ENCODE measurements at places on chromosomes 2 and 18.

GRCh38 chr2:222703886-222704285 lies 32.4 kb downstream of the MOGAT1 start:
- DNase-seq = no peak

DNA sequence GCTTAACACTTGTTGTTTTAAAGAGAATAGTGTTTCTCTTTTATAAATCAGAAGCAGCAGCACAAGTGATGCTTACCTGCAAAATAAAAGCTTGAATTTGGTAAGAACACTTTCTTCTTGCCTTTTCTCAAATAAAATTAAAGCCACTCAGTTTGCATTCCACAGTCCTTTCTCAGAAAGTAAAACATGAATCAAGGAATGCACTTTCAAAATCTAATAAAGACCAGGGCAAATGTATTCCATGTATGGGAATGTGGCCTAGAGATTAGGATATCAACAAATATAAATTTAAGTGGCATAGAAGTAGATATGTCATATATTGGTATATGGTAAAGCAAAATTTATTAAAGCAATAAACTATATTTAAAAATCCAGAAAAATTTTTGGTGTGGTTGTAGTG lies 352.8 kb downstream of the THSD7B start:
- DNase-seq = no peak

- no peak for DNase-seq
Observed at GRCh38 chr18:51279367-51279984, 82.0 kb upstream of the MEX3C start.

- DNase-seq = no peak
Observed at GRCh38 chr18:55249550-55249949, 290.3 kb upstream of the CCDC68 start.

- no peak for DNase-seq
Observed at GRCh38 chr2:241788572-241788971, 11.9 kb downstream of the GAL3ST2 start.

GRCh38 chr2:27067385-27067784 lies 4.1 kb downstream of the OST4 start:
- no peak for DNase-seq

- DNase-seq = no peak
Observed at GRCh38 chr2:238117199-238118154, 17.3 kb downstream of the ESPNL start.

DNA sequence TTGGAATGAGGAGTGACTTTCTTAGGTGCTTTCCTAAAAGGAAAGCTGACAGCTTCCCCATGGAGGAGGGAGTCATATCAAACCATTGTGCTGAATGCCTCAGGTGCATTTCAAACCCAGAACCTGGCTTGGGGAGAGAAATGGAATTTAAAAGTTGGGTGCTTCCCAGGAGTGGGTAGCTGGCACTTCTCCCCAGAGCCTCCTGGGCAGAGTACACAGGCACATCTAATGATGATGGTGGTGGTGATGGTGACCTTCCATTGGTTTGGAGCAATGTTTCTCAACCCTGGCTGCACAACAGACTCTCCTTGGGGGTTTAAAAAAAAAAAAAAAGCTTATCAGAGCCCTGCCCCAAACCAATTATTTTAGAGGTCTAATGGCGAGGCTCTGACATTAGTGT lies 8.3 kb downstream of the FOSL2 start:
- no peak for DNase-seq

DNA sequence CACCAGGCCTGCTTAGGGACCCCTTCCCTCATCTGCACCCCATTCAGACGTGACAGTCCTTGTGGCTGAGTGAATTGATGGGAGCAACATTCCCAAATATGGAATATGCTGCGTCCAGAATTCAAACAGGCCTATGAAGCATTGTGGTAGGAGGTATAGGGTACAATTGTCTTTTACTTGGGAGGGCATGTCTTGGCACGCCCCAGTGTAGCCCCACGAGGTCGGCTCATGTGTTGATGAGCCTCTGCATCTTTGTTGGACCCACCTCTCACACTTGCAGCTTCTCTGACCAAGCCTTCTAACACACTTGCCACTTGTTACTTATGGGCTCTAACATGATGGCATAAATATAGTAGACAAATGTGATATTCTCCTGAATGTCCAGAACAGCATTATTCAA lies 1.6 kb downstream of the TIMM21 start:
- no peak for DNase-seq

DNA sequence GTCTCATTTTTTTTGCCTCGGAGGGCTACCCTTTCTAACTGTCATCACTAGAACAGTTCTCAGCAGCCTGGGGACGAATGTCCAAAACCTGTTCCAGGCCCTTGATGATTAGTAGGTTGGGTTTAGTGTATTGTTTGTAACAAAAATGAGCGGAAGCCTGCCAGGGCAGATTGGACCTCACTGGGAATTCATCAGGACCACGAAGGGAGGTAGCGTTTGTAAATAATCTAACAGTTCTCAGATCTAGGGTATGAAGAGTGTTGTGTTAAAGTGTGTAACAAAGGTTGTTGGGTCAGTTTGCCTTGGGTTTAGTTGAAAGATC lies 799 bp downstream of the CEP68 start:
- DNase-seq = no peak

- no peak for DNase-seq
Observed at GRCh38 chr18:28398471-28398870, 221.5 kb upstream of the CDH2 start.

DNA sequence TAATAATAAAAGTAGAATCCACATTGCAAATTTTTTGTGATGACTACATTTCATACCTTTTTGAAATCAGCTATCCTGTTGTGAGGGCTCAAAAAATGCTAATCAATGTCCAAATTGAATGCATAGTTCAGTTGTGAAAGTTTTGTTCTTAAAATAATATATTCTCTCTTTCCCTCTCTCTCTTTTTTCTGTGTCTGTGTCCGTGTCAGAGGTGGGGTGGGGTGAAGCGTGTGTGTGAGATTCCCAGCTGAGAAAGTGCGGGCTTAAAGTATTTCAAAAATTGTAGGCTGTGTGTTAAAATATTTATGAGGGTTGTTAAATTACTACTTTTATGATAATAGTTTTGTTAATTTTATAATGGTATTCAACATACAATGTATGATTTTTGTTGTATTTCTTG lies 388.0 kb upstream of the LRRTM4 start:
- DNase-seq = no peak

GRCh38 chr2:215499331-215499730 lies 63.5 kb upstream of the FN1 start:
- no peak for DNase-seq

DNA sequence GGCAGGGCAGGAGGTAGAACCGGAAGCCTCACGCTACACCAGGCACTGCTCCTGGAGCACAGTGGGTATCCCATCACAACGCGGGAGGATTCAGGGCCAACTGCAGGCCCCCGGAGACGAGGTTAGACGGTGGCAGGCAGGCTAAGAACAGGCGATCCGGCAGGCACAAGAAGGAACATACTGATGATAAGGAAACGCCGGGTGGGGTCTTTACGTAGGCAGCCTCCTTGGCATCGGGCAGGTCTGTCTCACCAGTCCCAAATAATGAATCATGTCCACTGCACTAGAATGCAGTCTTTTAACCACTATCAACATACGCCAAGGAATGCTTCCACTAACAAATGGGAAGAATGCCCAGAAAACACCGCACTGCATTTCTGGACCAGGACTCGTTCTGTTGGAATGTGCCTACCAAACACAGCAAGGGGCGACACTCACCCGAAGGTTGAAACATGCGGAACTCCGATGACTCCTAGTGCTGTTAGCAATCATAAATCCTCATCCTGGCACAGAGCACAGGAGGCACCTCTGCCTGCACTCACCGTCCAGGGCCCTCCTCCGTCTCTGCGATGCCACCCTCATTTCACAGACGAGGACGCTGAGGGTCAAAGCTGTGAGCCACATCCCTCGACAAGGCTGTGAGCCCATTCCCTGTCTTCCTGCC lies 35.2 kb downstream of the ZNF516 start:
- no peak for DNase-seq

DNA sequence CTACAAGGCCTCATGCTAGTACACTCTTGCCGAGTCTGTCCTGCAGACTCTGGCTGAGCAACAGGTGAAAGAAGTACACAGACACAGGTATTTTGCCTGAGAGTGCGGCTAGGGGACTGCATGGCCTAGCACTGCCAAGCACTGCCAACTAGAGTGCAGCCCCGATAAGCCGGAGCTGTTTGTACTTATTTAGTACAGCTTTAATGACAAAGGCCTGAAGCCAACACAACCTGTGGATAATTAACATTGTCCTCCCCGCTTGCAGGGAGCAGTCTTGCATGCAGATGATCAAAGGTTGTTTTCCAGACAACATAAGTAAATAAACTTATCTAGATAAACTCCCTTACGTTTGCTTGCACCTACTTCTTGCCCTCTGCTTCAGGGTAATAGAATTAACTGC lies 63.7 kb upstream of the MMADHC start:
- no peak for DNase-seq

GRCh38 chr2:71360434-71360975 lies 28.9 kb downstream of the ZNF638 start:
- no peak for DNase-seq

GRCh38 chr2:128421861-128422311 lies 103.2 kb upstream of the HS6ST1 start:
- DNase-seq = no peak

DNA sequence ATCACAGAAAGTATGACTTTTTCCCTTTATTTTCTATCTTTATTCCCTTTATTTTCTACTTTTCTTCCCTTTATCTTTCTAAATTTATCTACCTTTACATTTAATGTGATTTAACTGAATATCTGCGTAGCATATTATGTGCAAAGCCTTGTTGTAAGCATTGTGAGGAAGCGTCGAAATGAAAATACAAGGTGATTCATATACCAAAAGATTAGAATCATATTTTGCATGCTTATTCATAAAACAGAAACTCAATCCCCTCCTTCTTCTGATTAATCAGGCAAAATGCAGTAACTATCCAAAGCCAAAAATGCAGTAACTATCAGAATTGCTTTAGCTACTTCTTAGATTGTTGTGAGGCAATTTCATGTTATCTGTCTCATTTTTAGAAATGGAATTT lies 393.0 kb downstream of the CDH19 start:
- no peak for DNase-seq

DNA sequence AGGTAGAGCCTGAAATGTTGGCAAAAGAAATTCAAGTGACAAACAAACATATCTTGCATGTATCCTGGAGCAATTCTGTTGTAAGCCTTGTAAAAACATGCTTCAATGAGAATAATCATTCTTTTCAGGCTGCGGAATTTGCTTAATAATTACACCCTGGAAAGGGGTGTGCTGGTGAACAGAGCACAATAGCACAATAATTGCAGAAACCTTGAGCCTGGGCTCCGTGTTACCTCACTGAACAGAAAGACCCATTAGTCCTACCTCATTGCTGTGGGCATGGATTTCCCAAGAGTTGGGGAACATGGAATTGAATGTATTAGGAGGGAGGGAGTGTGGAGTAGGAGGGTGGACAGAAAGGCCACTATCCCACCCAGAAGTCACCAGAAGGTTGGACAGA lies 168.0 kb upstream of the ALKAL2 start:
- DNase-seq = no peak

GRCh38 chr2:26615336-26615859 lies 25.8 kb downstream of the CIB4 start:
- no peak for DNase-seq

GRCh38 chr2:83196225-83196624 lies 1262.9 kb downstream of the SUCLG1 start:
- no peak for DNase-seq

DNA sequence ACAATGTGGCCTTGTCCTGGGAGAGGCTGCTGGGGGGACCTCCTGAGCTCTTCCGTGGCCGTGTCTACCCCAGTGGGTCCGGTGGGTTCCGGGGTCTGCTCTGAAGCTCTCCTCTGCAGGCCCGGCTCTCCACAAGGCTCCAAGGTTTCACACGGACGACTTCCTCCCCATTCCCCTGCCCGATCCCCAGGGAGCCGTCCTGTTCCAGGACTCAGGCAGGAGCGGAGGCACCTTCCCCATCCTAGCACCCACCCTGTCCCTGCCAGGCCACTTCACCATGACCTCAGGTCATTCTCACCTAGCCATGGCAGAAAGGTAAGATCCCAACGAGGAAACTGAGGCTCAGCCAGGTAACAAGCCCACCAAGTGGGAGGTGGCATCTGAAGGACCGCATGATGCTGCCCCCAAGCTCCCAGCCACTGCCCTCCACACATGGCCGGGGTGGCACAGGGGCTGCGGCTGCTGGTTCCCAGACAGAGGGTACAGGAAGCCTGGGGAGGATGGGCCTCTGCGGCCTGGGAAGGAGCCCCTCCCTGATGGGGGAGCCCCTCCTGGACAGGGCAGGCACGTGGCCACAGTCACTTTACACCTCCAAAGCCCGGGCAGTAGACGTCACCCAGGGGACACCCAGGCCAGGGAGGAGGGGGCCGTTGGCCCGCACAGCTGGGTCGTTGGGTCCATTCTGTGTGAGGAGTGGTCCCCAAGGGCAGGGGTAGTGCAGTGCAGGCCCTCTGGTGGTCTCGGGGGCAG lies 274.0 kb downstream of the NDUFA10 start:
- no peak for DNase-seq

DNA sequence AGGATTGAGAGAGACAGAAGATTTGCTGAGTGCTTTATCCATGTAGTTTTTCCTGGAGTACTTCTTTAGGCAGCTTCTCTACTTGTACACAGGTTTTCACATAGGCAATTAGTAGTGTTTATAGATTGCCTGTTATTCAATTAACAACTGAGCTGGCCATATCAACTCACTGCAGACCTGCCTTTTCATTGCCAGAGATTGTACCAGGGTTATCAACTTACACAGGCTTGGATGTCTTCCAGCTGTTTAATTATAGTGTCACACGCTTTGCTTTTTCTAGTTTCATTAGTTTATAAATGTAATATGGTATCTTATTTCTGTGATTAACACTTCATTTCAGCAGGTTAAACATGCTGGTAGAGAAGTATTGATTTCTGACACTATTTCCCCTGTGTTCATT lies 125.9 kb downstream of the GPD2 start:
- no peak for DNase-seq

- no peak for DNase-seq
Observed at GRCh38 chr2:222281506-222281905, 17.3 kb downstream of the PAX3 start.

DNA sequence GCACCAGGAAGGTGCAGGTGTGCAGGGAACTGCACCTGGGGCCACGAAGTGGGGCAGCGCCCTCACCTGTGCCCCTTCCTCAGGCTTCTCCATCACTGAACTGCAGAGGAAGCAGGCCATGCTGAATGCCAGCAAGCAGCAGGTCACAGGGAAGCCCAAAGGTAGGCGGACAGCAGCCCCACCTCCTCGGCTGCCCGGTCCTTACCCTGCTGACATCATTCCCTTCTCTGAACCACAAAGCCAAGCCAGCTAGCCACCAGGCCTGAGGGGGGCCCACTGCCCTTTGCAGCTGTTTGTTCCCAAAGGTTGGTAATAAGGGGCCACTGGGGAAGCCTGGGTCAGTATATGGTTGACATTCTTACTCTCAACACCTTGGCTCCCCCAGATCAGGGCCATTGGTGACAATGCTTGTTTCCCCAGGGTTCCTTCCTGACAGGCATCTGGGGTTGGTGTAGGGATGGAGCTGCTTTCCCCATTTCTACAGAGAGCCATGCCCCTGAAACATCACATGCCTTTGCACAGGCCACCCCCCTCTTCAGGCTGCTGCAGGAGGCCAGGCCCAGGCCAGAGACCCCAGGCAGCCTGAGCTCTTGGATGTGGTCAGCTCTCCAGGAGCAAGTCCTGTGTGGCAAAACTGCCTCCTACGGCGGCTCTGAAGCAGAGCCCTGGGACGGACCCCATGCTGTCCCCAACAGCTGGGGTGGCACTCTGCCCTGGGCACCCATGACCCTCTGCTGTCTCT lies 47.8 kb downstream of the FAM168B start:
- DNase-seq = no peak

Measured in KG1 (cell line).